Activated naive CD4-positive, alpha-beta T cell treated with anti-CD3 and anti-CD28 coated beads, Interleukin-2, amount 10 ng/mL, durations not matched to agents 5 hours and 36 hours (primary cell): ENCODE measurements at places on chromosomes 4 and X. TPM values are rescaled to one million over a fixed set of nuclear protein-coding genes. Genes with fewer than 3 reads are reported as not detected.

FAT1 gene
- 0.07 TPM for total RNA-seq

PHOX2B gene
- total RNA-seq, result not detected

OTC gene
- total RNA-seq, result not detected

HDX gene
- total RNA-seq, result 1.3 TPM

GC gene
- total RNA-seq, result not detected

WNK3 gene
- 0.14 TPM for total RNA-seq

PABPC1L2B gene
- not detected for total RNA-seq

NPNT gene
- total RNA-seq, result not detected

EREG gene
- total RNA-seq, result not detected

RHOXF2B gene
- total RNA-seq, result not detected

IGFBP7 gene
- total RNA-seq, result 0.31 TPM

CENPVL2 gene
- total RNA-seq, result not detected

XPNPEP2 gene
- 1.3 TPM for total RNA-seq

ATP2B3 gene
- total RNA-seq, result 0.05 TPM

LRIT3 gene
- total RNA-seq, result 0.19 TPM

MAGEA1 gene
- total RNA-seq, result not detected

OTUD6A gene
- total RNA-seq, result not detected

STATH gene
- not detected for total RNA-seq
